Stimulated activated CD8-positive, alpha-beta memory T cell treated with anti-CD3 and anti-CD28 coated beads, Interleukin-15, amount 100 ng/mL, for 24 hours (primary cell): ENCODE measurements at places on chromosomes 11 and 22.

DNA sequence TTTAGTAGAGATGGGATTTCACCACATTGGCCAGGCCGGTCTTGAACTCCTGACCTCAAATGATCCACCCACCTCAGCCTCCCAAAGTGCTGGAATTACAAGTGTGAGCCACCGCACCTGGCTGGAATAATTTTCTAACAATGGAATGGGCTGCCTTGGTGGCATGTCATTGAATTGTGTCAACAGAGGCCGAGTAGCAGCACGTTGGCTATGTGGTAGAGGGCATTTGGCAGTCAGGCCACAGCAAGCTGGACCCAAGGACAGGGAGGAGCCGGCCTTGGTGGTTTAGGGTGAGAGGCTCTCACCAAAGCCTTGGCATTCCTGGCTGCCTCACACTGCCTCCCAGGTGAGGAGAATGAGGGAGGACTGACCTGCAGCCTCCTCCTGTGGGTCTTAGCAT lies 4.1 kb upstream of the NIPSNAP1 start:
- DNase-seq: no peak

- DNase-seq: no peak
Measured at GRCh38 chr11:125241104-125241503, 76.6 kb downstream of the PKNOX2 start.

DNA sequence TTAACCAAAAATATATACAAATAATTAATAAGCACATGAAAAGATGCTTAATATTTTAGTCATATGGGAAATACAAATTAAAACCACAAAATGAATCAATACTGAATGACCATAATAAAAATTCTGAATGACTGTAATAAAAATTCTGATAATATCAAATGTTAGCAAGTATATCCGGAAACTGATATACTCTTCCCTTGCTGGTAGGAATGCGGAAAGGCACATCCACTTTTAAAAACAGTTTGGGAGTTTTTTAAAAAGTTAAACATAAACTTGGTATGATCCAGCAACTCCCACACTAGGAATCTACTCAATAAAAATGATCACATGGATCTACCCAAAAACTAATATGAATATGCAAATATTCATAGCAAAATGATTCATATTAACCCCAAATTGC lies 30.8 kb upstream of the GRIA4 start:
- DNase-seq: no peak

GRCh38 chr11:42171046-42171445 lies 711.6 kb upstream of the LRRC4C start:
- no peak for DNase-seq

DNA sequence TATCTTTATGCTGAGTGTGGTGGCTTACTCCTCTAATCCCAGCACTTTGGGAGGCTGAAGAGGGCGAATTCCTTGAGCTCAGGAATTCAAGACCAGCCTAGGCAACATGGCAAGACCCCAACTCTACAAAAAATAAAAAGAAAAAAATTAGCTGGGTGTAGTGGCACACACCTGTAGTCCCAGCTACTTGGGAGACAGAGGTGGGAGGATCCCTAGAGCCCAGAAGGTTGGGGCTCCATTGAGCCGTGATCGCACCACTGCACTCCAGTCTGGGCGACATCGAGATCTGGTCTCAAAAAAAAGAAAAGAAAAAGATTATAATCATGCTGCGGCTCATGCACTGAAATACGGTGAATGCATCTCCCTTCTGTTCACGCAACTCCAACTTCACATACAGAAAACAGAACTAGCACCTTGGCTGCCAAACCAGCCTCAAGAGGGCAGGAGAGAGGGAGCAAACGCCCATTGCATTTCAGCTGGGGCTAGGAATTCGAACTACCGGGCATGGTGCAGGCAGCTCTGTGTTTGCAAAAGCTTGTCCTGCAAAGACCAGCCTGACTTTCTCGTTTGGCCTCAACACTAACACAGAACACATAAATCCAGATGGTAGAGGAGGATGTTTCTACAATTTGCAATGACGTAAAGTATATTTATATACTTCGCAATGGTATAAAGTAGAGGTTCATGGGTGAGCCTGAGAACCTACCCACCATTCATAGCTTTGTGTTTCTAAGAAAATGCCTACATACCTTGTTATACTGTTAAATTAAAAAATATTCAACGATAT lies 6.3 kb upstream of the SYNGR1 start:
- DNase-seq: no peak

DNA sequence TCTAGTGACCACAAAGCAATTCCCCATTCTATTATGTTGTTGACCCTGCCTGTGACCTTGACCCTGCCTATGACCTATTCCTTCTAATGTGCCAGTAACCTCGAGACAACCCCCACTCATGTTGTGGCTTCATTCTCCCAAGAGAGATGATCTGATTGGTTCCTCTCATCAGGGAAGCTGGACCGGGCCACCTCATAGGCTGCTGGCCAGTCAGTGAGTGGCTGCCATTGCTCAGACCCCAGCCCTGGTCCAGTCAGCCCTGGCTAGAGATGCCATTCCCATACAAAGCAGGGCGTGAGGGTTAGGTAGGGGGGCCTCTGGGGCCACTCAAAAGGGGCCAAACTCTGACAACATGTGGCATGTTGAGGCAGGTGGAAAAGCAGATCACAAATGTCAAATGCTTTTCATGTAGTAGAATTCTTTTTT lies 11.9 kb downstream of the SLC29A2 start:
- no peak for DNase-seq

DNA sequence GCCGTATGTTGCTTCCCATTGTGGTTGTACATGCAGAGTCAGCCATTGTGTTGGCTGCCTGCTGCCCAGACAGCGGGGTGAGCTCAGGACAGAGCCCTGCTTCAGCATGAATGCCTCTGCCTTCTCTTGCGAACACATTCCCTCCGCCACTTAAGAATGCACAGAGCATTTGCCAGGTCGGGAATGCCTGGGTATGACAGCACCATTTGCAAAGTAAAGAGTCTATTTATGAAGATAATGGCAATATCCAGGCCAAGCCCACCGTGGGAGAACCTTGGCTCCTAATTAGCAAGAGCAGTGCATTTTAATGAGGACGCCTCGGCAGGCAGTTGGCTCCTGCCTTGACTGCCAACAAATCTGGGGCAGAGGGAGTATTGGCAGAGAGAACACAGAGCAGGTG lies 62.5 kb upstream of the SORL1 start:
- DNase-seq: no peak

DNA sequence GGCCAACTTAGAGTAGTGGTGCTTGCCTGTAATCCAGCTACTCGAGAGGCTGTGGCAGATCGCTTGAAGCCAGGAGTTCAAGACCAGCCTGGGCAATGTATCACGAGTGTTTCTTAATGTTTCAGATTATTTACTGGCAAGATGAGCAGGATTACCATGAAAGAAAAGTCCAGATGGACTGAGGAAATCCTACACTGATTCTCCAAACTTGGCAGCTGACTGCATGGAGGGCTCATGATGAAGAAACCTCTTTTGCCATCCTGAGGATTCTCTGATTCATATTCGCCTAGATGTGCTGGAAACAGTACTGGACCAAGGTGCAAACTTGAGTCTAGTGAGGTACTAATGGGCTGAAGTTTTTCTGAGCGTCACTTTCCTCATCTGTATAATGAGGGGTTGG lies 2.8 kb upstream of the SIDT2 start:
- DNase-seq: no peak
